SHP77 (cell line): ENCODE measurements at places on chromosomes 16 and 17.

- DNase-seq: no peak
Observed at GRCh38 chr17:19750835-19751234, 2.7 kb upstream of the ALDH3A1 start.

DNA sequence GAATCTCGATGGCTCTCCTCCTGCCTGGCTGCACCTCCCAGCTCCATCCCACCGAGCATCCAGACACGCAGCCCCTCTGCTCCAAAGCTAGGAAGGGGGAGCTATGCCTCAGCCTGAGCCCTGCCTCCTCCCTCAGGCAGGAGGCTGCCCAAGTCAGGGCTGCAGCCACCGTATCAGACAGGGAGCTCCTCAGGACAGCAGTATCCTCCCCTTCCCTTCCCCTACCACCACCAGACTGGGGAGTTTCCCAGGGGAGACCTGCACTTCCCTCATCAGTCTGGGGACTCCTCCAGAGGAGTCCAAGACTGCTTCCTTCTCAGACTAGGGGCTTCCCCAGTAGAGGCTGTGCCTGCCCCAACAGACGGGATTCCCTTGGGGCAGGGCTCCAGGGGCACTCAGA lies 17.5 kb downstream of the TMEM132E start:
- no peak for DNase-seq

GRCh38 chr17:67565068-67565467 lies 152.7 kb upstream of the NOL11 start:
- DNase-seq: no peak

DNA sequence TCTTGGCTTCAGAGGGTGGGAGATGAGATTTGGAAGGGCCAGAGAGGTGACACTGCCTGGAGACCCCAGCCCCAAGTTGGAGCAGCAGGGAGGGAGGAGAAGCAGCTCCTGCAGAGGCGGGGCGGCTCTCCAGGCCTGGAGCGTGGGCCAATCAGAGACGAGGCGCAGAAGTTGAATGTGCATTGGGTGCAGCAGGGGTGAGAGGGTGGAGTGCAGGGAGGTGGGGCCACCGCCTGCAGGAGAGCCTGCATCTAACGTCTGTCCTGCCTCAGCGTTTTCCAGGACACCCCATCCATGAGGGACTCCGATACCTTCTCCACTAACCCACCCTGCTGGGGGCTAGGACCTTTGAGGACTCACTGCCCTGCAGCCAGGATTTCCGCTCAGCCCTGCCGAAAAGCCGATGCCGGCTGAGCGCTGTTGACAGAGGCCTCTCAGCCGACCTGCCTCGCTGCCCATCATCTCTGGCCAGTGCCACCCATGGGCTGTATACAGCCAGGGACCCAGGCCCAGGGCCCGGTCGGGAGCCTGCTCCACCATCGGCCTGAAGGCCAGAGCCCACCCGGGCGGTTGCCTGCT lies 146.2 kb downstream of the ENGASE start:
- no peak for DNase-seq

DNA sequence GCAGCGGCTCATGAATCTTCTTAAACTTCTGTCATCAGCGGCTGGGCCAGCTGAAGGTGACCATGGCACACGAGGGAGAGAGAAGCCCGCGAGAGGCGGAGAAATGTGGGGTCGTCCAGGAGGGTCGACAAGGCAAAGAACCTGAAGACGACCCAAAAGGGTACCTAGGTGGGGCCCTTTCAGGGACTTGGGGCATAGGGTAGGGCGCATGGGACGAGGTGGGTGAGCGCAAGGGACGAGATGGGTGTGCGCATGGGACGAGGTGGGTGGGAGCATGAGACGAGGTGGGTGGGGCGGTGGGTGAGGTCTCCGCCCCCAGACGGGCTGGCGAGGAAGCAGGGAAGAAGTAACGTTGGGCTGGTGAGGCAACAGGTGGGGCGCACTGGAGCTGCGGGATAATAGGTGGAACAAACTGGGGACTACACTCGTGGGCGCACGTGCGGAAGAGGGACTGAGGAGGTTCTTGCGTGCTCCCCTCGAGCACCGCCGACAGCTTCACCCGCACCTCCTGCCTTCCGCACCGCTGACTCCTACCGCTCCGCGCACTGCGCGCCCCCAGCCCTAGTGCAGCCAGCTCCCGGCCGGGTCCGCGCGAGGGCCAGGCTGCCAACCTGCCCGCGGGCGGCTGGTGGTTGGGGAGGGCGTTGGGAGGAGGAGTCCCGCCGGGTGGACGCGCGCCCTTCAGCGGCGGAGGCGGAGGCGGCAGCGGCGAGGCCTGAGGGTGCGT lies 23.2 kb upstream of the CRYM start:
- peak; percentile 77 for DNase-seq

DNA sequence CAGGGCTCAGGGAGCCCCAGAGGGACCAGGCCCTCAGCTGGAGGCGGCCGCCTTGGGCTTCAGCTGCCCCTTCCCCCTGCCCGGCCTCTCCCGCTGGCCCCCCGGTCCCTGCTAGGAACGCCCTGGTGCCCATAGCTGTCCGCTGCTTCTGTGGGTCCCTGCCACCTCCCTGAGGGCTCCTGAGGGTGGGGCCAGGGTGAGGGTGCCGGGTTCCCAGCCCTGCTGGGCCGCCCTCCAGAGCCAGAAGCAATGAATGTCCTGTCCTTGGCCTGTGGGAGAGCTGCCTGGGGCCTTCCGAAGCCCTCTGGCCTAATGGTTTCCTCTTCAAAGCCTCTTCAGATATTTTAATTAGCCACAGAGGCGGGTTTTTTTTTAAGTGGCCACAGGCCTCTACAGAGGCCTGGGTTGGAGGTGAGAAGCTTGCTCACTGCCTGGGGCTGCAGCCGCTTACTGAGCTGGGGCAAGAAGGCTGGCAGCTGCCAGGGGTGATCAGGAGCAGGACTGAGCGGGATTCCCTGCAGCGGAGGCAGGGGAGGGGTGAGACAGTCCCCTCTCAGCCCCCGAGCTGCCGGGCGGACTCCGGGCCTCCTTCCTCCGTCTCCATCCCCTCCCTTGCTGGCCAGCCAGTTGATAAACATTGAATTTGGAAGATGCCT lies 9.9 kb downstream of the CENPX start:
- DNase-seq: no peak

DNA sequence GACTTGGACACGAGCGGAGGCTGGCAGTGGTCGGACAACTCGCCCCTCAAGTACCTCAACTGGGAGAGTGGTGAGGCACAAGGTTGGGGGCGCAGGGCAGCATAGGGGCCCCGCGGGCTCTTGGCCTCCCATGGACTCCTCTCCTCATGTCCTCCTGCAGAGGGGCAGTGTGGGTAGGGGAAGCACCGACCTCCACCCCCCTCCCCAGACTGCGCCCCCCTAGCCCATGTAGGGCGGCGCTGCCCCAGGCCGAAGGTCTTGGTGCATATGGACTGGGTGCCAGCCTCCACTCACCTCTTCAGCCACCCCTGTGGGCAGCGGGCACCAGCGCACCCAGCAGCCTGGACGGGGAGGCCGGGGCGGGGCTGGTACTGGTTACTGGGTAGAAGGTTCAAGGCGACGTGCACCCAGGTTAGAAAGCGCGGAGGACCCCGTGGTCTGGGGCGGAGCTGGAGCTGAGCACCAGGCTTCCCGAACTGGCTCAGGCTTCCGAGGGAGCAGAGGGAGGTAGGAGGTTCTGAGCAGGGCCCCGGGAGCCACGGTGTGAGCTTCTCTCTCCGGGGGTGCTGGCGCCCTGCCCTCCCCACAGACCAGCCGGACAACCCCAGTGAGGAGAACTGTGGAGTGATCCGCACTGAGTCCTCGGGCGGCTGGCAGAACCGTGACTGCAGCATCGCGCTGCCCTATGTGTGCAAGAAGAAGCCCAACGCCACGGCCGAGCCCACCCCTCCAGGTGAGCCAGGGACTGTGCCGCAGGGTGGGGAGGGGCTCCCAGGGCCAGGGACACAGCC lies 39.5 kb downstream of the MRC2 start:
- no peak for DNase-seq

DNA sequence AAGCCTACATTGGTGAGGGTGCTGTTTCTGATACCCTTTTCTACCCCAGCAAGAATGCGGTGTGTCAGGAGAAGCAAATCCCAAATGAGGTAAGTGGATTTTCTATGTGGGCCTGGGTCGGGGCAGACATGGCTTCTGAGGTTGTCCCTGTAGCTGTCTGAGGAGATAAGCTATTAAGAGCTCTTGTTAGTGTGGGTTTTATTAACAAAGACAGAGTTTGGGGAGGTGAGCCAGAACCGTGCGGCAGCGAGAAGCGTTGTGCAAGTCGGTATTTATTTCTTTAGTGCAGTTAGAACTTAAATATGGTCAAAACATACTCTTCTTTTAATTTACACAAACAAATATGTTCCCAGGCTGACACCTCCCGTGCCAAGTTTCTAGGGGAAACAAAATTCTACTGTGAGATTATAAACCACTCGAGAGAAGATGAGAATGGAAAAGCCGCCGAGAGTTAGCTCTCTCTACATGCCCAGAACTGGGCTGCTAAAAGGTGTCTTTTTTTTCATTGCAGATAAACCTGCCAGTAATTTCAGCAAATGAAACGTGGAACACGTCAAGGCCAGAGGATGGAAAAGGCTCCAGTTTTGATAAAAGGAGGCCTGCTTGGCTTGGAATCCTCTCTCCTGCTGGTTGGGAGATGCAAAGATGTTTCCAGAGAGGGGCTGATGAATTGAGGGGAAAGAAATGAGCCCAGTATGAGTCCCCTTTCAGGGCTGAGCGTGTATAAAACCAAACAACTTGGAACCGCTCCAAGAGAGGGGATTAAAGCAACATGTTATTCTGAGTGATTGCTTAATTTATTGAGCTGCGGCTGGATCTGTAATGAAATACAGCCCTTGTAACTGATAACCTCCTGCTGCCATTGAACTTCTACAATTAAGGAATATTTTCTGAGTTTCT lies 254.6 kb downstream of the MRTFB start:
- DNase-seq: no peak

- DNase-seq: peak; percentile 43
Observed at GRCh38 chr17:47742319-47743181, 9.5 kb downstream of the TBX21 start.

DNA sequence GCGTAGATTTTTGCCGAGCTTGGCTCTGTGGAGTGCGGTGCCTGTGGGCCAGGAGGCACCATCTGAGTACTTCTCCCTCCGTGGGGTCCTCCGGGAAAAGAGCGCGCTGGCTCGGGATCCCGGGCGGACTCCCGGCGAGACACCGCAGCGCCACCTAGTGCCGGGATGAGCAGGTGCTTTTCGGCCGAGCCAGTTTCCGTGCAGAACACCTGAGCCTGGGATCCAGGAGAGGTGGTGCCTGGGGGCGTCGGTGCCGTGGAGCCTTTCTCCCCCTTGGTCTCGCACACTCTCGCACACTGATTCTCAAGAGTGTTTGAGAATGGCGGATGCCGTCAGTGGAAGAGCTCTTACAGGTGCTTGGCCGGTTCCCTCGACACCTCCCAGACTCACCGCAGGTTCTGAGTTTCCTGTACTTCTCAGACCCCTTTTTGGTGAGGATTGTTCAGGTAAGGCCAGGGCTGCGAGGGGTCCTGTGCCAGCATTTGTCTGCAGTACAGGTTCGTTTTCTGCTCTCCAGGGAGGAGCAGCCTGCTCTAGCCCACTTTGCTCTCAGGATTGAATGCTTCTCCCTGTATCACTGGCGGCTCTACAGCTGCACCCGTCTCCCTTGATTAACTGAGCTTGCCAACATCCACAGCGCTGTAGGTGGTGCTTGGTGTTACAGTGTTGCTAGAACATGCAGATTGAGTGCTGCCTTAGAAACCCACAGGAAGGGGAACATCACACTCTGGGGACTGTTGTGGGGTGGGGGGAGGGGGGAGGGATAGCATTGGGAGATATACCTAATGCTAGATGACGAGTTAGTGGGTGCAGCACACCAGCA lies 23.3 kb downstream of the TBCD start:
- peak; percentile 37 for DNase-seq

DNA sequence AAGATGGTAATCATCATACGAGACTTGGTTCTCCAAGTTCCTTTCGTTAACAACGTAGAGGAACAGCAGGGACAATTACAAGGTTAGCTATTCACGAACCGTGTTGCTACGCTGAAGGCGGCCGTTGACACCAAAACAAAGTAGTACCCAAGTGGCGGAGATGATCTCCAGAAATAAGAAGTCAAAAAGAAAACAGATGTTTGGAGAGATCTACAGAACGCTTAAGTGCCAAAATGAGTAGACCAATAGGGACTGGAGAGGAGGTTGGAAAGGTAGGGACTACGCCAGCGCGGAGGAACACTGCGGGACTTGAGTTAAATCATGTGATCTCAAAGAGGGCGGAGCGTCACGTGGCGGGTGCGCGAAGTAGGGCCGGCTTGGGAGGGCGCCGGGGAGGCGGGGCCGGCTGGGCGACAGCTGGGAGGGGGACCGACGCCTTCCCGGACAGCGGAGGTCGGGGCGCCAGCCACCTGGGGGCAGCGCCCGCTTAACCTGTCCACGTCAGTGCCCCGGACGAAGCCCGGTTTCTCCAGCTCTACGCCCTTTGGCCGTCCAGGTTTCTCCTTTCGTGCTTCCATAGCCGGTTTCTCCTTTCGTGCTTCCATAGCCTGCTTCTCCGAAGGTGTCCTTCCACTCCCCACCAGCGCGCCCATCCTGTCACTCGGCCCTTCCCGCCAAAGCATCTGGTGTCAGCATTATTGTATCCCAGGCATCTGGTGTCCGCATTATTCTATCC lies 636 bp upstream of the GABARAP start:
- DNase-seq: peak; percentile 94

DNA sequence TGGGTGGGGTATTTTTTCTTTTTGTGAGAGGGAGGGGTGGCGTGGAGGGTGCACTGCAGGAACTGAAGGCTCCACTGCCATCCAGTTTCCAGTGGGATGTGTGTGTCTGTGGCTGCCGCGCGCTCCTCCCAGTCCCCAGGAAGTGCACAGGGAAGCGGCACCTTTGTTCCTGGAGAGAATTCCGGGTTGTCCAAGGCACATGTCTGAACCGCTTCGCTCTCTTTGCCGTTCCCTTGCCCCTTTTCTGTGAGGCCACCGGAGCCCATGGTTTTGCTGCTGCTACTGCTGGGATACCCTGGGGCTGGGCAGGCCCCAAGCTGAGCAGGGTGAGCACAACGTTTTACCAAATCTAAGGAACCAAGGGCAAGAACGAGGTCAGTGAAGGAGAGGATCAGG lies 19.5 kb downstream of the ACSF3 start:
- no peak for DNase-seq

GRCh38 chr16:88951989-88952388 lies 25.0 kb downstream of the CBFA2T3 start:
- DNase-seq: no peak

DNA sequence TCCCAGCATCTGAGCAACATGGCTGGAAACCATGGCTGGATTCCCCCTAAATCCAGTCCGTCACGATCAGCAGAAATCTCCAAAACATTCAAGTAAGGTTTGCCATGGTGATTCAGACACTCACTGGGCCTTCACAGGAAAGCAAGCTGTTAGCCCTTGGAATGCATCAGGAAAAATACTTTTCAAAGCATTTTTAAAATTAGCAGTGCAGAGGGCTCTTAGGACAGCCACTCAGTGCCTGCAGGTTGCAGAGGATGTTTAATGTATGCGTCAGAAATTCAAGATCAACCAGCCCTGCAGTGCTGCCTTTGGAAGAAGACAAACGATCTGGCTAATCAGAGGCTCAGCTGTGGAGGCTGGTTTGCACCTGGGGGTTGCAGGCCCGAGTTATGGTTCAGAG lies 50.3 kb downstream of the FOXL1 start:
- DNase-seq: no peak

- DNase-seq: no peak
Observed at GRCh38 chr16:49453983-49454382, 80.4 kb downstream of the C16orf78 start.
